Stimulated activated naive CD8-positive, alpha-beta T cell treated with anti-CD3 and anti-CD28 coated beads, Interleukin-15, amount 100 ng/mL, for 72 hours (primary cell): ENCODE measurements at places on chromosomes 2 and 18.
A peak's percentile ranks its signal among the peaks of the same experiment; 100 is the strongest.

DNA sequence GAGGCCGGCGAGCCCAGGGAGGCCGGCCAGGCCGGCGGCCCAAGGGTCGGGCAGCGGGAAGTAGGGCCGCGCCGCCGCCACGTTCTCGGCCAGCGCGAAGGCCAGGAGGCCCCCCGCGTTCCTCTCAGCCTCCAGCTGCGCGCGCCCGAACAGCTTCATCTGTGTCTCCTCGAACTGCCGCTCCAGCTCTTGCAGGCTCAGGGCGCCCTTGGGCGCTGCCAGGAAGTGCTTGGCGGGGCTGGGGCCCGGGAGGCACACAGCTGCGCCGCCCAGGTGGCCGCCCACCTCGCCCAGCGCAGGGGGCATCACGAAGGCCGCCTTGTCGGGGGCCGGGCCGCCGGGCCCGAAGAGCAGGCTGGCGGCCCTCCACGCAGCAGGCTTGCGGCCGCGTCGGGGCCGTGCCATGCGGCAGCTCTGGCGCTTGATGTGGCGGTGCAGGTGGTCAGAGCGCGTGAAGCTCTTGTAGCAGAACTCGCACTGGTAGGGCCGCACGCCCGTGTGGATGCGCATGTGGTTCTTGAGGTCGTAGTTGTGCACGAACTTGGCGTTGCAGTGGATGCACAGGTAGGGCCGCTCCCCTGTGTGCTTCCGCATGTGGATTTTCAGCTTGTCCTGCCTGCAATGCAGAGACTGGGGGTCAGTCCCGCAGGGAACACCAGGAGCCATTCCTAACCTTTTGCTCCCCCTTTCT, 99.0 kb upstream of the SMAD2 start:
- DNase-seq, result no peak

GRCh38 chr2:112921982-112922381, 11.0 kb downstream of the IL37 start:
- DNase-seq, result no peak

GRCh38 chr2:71471276-71471675, 17.9 kb downstream of the DYSF start:
- DNase-seq, result no peak

- DNase-seq, result no peak
Observed at GRCh38 chr2:193929131-193929530, 1727.9 kb upstream of the SLC39A10 start.

- DNase-seq, result no peak
Observed at GRCh38 chr2:123303731-123304130, 721.4 kb upstream of the CNTNAP5 start.

DNA sequence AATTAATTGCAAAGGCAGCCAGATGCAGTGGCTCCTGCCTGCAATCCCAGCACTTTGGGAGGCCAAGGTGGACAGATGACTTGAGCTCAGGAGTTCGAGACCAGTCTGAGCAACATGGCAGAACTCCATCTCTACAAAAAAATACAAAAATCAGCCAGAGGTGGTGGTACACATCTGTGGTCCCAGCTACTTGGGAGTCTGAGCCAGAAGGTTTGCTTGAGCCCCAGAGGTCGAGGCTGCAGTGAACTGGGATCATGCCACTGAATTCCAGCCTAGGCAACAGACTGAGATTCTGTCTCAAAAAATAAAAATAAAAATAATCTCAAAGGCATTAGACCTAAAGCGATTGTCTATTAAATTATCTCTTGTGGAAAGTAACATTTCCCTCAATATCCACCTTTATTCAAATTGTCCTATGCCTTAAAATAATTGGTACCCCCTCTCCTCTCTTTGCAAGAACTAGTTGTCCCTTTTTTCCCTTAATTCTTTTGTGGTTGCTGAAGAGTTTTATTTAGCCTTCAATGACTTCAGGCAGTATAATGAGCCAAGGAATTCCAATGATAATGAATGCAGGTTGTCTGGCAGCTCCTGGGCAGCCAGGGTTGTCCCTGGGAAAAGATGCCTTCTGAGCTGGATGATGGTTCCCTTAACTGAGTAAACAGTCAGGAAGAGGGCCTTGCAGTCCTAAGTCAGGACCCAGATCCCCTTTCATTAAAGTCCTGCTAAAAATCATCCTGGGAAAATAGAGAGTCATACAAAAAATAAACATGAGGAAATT, 32.2 kb downstream of the GPR75 start:
- no peak for DNase-seq

GRCh38 chr2:159736048-159736447, 23.7 kb downstream of the MARCHF7 start:
- no peak for DNase-seq

DNA sequence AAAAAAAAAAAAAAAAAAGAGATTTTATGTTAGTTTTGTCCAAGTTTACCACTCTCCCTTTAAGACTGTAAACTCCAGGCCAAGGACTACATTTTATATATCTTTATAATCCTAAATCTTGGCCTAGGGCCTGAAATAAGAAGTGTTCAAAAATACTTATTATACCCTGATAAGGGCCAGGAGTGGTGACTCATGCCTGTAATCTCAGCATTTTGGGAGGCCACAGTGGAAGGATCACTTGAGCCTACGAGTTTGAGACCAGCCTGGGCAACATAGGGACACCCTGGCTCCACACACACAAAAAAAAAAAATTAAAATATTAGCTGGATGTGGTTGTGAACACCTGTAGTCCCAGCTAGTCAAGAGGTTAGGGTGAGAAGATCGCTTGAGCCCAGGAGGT, 12.7 kb downstream of the TRIP12 start:
- DNase-seq, result no peak

DNA sequence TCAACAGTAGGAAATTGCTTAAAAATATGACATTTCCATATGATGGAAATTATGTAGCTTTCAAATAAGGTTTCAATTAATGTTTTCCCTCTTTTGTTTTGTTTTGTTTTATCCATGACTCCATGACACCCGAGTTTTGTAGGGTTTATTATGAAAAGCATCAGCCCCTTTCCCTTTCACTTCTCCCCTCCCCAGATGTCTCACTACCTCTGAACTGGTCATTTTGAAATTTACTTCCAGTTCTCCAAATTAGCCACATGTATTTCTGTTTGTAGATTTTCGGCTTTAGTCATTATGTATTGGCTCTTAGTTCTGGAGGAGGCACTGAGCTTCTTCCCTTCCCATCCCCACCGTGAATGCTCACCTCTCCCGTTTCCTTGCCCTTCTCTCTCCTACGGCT, 18.6 kb upstream of the VPS4B start:
- DNase-seq, result no peak

GRCh38 chr2:12177455-12178288, 431.2 kb downstream of the LPIN1 start:
- DNase-seq, result no peak

GRCh38 chr2:139872503-139872902, 1092.3 kb upstream of the NXPH2 start:
- DNase-seq, result no peak

- DNase-seq, result no peak
Observed at GRCh38 chr2:142395291-142395690, 264.5 kb upstream of the LRP1B start.

GRCh38 chr2:70767079-70767698, 811 bp downstream of the ADD2 start:
- DNase-seq, result peak; percentile 19

- no peak for DNase-seq
Observed at GRCh38 chr18:58386780-58387179, 242.1 kb downstream of the ALPK2 start.

DNA sequence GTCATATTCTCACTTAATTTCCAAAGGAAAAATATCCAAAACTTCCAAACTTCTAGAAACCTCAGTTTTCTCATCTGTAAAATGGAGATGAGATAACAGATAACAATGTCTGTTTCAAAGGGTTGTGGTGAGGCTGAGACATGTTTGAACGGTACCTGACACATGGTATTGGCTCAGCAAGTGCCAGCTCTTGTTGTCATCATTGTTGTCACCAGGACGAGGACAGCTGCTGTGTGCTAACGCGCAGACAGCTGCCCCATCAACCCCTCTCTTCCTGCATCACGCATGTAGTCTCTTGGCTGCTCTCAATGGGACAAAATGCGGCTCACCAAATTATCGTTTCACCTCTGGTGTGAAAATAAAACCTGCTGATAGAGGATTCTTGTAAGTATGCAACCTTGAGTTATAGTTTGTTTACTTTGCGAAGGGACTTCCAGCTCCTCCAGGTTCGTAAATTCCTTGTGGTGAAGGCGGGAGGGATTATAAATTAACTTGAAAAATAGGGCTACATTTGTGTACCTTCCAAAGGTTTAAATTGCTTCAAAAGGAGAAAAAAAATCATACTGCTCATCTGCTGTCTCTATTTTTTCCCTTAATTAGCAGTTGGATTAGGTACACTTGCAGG, 605.4 kb downstream of the BCL11A start:
- DNase-seq, result no peak

DNA sequence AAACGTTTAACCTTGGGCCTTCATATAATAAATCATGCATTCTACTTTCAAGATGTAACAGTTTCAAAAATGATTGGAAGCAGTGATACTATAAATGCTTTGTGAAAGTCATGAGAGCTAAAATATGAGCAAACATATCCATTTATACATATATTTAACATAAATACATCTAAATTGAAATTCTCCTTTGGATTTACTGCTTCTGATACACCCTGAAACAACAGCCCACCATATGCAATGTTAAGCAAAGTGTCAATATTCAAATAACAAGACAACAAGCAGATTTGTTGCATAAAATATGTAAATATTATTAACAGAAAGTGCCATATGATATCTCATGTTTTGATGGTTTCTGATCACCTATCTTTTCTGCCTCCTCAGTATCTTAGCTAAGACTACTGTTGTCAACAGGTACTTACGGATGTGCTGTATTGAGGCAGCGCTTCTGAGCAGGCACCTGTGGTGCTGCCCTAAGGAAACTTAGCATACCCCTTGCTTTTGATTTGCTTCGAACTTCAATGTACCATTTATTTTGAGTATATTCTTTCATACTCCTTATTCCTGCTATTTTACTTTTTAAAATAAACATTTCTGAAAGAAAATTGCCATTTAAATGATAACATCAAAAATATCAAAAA, 6.1 kb downstream of the FIGN start:
- DNase-seq, result no peak

DNA sequence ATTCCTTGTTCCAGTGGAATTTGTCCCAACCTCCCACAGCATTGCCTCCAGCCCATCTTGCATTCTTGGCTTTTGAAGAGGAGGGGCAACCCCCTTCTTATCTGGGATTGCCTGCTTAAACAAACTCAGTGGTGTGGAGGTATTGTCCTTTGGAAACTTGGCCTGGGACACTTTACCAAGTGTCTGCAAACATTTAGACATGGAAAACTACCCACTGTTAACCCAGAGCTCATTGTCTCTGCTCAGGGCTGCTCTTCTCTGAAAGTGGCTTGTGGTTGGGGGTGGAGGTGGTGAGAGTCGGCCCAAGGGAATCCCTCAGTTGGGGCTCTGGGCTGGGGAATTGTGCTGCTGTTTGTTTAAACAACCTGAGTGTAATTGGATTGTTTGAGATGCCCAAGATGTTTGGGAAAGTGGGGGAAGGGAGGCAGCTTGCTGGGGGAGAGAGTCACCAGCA, 178.3 kb upstream of the GATA6 start:
- DNase-seq, result no peak

GRCh38 chr18:48592540-48593171, 53.8 kb downstream of the CTIF start:
- DNase-seq, result no peak

- no peak for DNase-seq
Observed at GRCh38 chr2:34602262-34602661, 1003.2 kb upstream of the FAM98A start.

DNA sequence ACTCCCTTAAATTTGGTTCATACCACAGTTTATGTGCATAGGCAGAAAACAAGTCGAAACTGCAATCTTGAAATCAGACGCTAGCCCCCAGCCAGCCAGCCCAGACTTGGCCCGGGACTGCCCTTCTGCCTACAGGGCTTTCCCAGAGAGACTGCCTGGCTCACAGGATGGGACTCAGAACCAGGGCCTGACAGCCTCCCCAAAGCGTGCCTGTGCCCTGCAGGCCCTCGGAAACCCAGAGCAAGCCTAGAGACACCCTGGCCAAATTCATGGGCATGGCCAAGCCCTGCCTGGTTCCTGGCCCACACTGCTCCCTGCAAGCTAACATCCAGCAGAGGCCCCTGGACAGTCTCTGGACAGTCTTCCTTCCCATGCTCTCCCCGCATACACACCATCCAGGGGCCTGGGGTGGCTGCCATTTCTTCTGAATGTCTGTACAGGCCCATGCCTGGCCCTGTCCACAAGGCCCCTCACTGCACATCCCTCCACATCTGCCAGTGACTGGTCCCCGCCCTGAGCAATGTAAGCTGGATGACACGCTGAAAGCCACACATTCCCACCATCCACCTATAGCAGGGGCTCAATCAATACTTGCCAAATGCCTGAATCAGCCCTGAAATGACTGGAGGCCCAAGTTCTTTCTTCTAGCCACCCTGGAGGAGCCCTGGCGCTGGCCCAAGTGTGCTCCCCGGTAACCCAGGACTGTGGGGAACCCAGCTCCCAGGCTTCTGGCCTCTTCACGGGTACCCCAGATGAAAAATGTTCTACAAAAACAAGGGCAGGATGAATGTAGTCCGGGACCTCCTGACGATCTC, 73.1 kb downstream of the HDAC4 start:
- no peak for DNase-seq

GRCh38 chr2:27805180-27805579, 33.7 kb downstream of the MRPL33 start:
- DNase-seq, result no peak

- no peak for DNase-seq
Observed at GRCh38 chr2:232662486-232663260, 29.3 kb downstream of the EFHD1 start.

DNA sequence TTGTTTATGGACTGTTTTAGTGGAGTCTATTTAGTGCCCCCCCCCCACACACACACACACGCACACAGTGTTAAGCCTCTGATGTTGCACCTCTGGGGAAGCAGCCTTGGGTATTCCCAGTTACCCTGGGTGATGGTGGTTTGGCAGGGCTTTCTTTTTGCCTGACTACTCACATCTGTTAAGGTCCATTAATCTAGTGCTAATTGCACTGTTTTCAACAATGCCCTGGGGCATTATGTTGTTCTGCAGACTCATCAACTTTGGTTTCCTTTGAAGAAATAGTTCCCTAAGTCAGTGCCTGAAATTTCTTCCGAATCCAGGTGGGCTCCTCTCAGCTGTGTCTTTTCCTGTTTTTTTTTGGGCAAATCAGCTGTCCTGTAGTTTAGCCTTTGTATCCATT, 34.7 kb downstream of the SPOPL start:
- DNase-seq, result no peak

- no peak for DNase-seq
Observed at GRCh38 chr2:196113061-196113974, 44.7 kb upstream of the DNAH7 start.

DNA sequence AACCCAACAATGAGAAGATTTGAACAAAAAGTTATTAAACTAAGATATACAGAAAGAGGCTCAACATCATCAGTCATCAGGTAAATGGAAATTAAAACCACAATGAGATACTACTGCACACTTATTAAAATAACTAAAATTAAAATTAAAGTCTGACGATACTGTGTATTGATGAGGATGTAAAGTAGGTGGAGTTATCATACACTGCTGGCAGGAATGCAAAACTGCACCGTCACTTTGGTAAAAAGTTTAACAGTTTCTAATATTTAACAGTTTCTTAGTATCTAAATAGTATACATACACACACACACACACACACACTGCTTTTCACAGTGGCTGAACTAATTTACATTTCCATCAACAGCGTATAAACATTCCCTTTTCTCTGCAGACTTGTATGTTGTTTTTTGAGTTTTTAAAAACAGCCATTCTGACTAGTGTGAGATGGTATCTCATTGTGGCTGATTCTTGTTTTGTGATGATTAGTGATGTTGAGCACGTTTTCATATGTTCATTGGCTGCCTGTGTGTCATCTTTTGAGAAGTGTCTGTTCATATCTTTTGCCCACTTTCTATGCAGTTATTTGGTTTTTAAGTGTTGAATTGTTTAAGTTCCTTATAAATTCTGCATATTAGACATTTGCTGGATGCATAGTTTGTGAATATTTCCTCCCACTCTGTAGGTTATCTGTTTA, 726.9 kb upstream of the CHAC2 start:
- no peak for DNase-seq
